ENCODE measurements at places on chromosomes 6 and 20. TPM values are rescaled to one million over a fixed set of nuclear protein-coding genes. Genes with fewer than 3 reads are reported as not detected.

Gene SMOC2
- not detected for total RNA-seq

Gene SIRPB2
- total RNA-seq, result 0.79 TPM

Gene CLPSL2
- not detected for total RNA-seq

Gene LRRC73
- not detected for total RNA-seq

Gene FLRT3
- total RNA-seq, result 0.14 TPM

Gene PLG
- not detected for total RNA-seq
